Iris pigment epithelial cell (primary cell): ENCODE measurements at places on chromosomes 3 and 15.

- peak; percentile 68 for DNase-seq
These were observed 19.6 kb downstream of the TIMP4 start for GRCh38 chr3:12139111-12139511.

- DNase-seq: no peak
These were observed 284.1 kb upstream of the LRRFIP2 start for GRCh38 chr3:37458162-37459120.

DNA sequence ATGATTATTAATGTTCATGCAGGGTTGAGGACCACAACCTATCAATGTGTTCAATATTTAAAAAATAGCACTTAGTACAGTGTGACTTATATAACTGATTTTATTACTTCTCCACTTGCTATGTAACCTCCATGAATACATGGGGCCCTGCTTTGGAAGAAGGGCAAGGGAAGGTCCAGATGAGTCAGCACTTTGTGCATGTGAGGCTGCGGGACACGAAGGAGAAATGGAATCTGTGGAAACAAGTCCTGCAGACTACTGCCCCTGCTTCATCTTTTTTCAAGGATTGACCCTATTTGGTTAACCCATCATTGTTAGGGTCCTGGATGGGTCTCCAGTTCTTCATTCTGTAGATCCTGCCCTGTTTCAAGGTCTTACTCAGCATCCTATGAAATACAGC lies 1.6 kb downstream of the NXPE3 start:
- DNase-seq: peak; percentile 87

- DNase-seq: no peak
These were observed 81.2 kb downstream of the EFL1 start for GRCh38 chr15:82181371-82181770.

DNA sequence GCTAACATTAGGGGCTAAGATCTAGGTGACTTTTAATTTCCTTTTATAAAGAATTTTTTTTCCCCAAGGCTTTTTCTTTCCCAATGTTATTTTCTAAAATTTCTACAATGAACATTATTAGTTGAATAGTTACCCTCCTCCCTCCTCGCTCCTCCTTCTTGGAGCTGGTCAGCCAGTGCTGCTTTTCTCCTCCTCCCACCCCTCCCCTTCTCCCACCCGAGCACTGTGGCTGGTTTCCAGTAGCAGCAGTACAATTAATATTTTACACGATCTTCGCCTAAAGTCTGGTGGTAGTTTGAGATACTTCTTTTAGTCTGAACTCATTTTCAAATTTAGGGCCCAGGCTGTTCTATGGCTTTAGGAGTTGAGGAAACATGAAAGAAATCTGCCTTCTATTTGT lies 41.6 kb downstream of the EEFSEC start:
- DNase-seq: no peak

GRCh38 chr15:52680041-52680391 lies 828 bp upstream of the ATOSA start:
- DNase-seq: peak; percentile 30

DNA sequence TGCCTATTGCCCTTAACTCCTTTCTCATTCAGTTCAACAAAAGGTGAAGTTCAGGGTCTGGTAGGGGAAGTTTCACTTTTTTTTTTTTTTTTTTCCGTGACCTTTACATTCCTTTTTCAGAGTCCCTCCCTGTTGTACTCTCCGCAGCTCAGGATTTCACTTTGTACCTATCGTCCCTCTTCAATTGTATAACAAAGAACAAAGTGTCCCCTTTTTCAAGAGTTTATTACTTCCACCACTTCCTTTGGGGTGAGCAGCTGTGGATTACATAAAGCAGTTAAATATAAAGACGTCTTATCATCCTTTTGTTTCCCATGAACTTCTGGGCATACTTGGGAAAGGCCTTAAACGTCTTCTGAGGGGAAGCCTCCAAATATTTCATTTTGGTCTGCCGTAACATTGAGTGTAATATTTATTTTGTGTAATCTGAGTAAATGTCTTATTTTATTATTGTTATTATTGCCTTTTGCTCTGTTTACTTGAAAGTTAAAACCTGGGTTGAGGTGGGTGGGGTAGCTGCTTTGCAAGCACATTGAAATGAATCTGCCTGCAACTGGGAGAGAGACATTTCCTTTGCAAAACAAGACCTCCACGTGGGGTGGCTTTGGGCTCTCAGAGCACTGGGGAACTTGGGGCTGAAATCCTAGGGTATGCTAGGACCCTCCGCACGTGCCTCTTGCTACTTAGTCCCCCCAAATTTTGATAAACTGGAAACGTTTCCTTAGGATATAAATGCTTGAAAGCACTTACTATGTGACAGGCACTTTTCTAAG lies 169.4 kb downstream of the MCTP2 start:
- DNase-seq: no peak

DNA sequence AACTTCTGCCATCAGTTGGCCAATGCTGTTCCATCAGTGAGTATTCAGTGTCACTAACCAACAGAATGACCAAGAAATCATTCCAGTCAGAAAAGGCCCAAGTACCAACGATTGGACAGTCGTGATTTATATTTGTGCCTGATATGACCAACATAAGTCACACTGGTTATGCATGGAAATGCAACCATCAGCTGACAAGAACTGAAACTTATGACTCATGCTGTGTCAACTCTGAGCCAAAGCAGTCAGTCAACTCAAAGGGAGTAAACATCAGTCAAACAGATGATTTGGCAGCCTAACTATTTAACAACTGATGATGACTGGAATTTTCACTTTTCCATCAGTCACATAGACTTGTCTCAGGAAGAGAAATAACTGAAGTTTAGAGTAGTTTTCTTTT lies 142.4 kb downstream of the ANXA2 start:
- DNase-seq: peak; percentile 60

GRCh38 chr15:63236272-63236671 lies 41.1 kb upstream of the APH1B start:
- DNase-seq: peak; percentile 81

DNA sequence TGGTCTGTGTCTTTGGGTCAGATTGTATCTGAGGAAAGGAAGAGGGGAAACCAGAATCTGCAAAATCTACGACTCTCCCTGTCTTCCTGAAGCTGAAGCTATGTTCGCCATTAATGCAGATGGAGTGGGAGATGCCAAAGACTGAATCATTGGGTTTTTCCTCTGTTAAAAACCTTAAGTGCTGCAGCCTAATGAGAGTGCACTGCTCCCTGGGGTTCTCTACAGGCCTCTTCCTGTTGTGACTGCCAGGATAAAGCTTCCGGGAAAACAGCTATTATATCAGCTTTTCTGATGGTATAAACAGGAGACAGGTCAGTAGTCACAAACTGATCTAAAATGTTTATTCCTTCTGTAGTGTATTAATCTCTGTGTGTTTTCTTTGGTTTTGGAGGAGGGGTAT lies 24.0 kb downstream of the RMDN3 start:
- DNase-seq: peak; percentile 31

GRCh38 chr15:85063522-85064079 lies 81.9 kb downstream of the PDE8A start:
- no peak for DNase-seq

GRCh38 chr3:186102687-186103086 lies 6.2 kb downstream of the ETV5 start:
- no peak for DNase-seq

DNA sequence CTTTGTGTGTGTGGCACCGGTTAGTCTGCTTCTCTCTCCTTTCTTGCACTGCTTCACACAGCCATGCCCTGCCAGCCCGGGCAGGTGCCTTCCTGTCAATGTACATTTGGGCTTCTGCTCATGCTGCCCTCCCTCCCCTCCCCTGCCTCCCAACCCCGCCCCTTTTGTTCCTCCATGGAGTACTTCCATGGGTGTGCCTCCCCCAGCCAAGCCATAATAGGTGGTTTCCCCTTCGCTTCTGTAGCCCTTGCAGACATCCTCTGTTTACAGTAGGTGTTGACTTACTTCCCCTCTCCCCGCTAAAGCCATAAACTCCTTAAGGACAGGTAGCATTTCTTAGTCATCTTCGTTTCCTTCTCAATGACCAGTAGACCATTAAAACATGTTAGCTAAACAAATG lies 31.8 kb upstream of the CRTC3 start:
- no peak for DNase-seq

- peak; percentile 8 for DNase-seq
These were observed 90.5 kb downstream of the MRPL46 start for GRCh38 chr15:88376574-88377174.

DNA sequence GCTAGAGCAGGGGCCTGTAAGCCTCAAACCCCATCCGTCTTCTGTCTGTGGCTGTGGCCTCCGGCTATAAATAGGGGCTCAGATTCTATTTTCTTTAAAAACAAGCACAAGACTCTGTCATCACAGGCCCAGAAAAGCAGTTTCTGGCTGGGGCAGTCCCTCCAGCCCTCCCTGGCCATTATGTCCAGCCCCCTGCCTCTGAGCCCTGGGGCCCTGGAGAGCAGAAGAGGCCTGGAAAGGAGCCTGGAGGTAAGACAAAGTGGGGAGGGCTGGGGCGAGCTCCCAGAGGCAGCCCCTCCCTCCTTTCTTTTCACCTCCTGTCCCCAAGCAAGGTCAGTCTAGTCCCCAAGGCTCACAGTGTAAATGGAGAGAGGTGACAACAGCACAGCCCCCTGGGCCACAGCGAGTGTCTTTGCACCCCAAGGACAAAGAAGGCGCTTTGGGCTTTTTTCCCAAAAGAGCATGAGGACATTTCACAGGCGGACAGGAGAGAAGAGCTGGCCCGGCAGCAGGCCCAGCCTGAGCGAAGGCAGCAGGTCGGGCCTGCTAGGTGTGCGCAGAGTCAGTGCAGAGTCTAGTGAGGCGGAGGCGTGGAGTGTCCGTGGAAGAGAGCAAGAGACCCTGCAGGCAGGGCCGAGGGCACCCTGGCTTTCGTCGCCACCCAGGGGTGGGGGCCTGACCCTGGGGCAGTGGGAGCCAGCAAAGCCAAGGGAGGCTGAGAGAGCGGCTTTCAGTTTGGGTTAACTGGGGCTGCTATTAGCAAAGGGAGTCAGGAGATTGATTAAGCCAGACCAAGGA lies 188.3 kb downstream of the TBC1D2B start:
- no peak for DNase-seq

DNA sequence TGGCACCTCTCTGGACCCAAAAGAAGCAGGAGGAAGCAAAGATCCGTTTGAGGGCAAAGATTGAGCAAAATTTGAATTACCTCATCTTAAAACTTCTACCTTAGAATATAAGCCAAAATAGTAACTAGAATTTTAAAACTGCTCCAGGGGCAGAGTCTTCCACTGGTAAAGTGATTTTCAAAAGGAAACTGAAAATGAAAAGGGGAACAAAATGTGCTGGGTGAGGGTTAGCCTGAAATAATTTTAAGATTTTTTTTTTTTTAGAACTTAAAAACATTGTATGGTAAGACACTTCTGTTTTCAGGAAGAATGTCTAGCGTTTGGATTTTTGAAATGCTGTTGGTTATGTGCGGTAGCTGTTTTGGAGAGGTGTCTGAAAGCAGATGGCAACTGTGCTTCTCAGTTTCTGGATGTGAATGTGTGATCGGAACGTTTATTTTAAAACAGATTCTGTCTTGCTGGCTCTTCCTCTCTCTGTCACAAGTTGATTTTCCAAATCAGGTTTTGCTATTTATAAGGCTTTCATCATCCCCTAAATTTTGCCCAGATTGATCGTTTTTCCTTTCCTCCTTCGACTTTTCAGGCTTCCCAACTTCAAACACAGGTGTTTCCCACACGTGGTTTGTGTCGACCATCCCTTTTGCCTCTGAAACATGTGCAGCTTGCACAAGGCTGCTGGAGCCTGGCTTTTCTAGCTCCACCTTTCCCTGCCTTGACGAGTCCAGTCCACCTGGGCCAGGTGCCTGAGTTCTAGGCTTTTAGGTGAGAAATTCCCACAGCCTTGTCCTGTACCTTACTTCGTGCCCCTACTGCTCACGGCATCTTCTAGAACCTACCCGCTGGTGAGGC lies 3.3 kb downstream of the LRRK1 start:
- DNase-seq: no peak

GRCh38 chr3:16216373-16216935 lies 42.0 kb downstream of the GALNT15 start:
- no peak for DNase-seq

GRCh38 chr15:28456476-28457395 lies 76.0 kb downstream of the GOLGA8G start:
- DNase-seq: no peak

- DNase-seq: no peak
These were observed 904.2 kb downstream of the ROBO1 start for GRCh38 chr3:78863306-78864203.

- no peak for DNase-seq
These were observed 22.3 kb upstream of the MORF4L1 start for GRCh38 chr15:78850352-78850751.

- no peak for DNase-seq
These were observed 2.5 kb downstream of the UBL7 start for GRCh38 chr15:74458473-74458872.

GRCh38 chr3:138364356-138365252 lies 16.2 kb downstream of the MRAS start:
- DNase-seq: no peak

- DNase-seq: no peak
These were observed 315.8 kb upstream of the CDIN1 start for GRCh38 chr15:36263666-36264065.

GRCh38 chr3:112199622-112200316 lies 66.7 kb upstream of the GCSAM start:
- peak; percentile 8 for DNase-seq

DNA sequence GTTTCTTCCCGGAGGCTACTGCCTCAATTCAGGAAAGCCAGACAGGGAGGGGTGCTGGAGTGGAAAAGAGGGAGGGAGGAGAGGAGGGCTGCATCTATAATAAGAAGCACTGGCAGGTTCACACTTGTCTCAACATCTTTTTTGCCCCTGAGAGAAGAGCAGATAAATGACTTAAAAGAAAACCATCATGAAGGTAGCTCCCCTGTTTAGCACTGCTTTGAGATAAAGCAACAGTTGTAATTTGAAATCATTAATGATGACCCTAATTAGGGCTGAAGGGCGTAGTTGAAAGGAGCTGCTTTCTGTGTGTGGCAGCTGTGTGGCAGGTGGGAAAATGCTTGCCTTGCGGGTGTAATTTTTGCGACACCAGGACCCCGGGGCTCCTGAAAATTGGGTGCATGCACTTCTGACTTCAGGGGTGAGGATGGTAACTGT lies 222.8 kb upstream of the IL12A start:
- DNase-seq: no peak

GRCh38 chr3:123480428-123480827 lies 31.5 kb upstream of the ADCY5 start:
- no peak for DNase-seq

DNA sequence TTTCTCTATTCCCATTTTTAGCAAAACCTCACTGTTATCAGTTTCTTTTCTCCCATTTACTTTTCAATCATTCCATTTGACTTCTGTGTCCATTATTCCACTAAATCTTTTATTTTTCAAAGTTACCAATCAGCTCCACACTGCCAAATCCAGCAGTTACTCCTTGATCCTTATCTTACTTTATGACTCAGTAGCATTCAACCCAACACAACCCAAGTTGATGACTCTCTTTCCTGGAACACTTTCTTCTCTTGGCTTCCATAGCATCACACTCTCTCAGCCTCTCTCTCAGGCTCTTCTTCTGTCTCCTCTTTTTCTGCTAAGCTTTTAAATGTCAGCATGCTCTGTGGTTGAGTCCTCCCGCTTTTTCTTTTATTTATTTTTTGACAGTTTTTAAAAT lies 36.3 kb downstream of the RASGRP1 start:
- DNase-seq: peak; percentile 76

- peak; percentile 82 for DNase-seq
These were observed 2.1 kb upstream of the ACKR4 start for GRCh38 chr3:132595014-132595413.
